ENCODE measurements at places on chromosomes 13 and 19.

GRCh38 chr13:96519380-96519779 is 429.5 kb downstream of the HS6ST3 start:
- DNase-seq: no peak

DNA sequence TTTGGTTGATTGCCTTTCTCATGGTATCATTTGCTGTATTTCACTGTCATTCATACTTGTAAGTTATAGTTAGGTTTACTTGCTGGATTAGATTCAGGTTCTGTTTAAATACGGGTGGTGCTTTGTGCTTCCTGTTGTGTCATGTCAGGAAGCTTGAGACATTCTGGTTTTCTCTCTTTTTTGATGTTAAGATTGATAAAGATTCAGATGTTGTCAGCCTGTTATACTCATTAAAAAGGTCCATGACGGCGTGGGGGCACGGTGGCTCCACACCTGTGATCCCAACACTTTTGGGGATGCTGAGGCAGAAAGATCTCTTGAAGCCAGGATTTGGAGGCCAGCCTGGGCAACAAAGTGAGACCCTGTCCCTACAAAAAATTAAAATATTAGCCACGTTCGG is 45.7 kb downstream of the NAA16 start:
- DNase-seq: no peak

DNA sequence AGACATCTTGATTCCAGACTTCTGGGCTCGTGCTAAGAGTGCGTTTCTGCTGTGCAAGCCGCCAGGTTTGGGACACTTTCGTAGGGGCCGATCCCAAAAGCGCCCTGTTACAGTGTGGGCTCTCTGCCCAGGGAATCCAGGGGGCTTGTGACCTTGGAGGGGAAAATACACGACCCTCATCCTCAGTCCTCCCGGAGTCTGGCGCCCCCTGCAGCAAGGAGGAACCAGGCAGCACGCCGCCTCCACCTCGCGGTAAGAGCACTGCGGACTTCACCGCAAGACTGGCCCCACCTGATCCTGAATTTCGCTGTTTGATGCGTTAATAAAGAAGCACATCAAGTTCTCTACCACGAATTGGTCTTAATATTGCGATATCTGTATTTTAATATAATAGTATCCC is 5.2 kb downstream of the POLRMT start:
- DNase-seq: no peak

DNA sequence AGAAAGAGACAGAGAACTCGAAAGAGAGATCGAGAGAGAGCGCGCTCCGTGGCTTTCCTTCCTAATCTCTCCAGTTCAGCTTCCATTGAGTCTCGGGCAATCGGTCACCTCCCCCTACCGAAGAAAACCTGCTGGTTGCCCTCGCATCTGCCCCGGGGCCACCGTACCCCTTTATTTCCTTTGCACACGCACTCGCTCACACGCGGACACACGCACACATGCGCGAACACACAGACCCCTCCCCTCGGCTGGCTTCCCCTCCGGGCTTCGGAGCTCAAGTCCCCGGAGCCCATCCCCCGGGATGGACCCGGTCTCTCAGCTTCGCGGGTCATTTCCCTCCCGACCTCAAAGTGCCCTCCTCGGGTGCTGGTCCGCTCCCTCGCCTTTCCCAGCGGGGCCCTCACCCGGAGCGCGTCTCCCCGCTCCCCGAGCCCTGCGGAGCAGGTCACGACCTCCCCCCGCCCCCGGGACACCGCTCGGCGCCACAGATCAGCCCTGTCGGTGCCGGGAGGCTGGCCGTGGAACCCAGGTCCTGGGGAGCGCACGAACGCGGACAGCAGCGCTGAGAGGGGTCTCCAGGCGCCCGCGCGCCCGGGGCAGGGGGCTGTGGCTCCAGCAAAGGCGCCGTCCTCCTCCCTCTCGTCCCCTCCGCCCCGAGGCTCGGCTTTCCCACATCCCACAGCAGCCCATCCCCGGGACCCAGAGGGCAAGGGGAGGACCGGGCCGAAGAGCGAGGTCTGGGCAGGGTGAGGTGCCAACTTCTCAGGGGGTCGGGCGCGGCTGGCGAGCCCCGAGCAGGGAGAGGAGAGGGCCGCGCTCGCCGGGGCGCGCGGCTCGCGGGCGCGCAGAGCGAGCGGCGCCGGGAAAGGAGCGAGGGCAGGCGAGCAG is 1.8 kb downstream of the DACH1 start:
- no peak for DNase-seq

GRCh38 chr13:46648166-46648607 is 95.2 kb downstream of the LRCH1 start:
- no peak for DNase-seq

- DNase-seq: no peak
These were observed 1.1 kb upstream of the NFIC start for GRCh38 chr19:3365093-3365835.

GRCh38 chr13:22789027-22789593 is 391.7 kb upstream of the SGCG start:
- no peak for DNase-seq

DNA sequence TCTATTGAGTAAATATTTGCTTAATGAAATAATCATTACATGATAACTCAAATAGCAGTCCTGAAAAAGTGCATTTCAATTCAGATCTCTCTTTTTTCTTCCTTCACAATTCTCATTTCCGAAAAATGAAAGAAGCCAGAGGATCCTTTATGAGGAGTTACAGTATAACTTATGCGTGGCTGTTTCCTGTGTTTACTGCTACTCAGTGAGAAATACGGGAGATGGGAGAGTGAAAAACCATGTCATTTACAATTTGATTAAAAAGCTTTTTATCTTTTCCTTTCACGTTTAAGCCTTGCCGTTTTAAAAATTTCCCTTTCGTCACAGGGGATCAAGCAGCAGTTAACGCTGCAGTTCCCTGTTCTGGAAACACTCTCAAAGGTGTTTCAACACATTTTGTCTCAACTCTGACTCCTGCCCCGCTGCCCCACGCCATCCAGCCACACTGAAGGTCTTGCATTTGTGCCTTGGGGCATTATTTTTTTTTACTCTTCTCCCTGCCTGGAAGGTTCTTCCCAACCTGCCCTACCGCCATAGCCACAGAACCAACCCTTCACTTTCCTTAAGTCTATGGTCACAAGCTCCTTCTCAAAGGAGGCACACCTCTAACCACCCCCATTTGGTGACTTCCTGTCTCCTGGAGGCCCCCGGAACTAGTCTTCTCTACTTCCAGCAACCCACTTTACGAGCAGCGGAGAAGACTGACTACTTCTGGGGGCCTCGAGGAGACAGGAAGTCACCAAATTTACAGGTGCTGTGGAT is 17.0 kb downstream of the KL start:
- no peak for DNase-seq

- no peak for DNase-seq
These were observed 31.3 kb downstream of the TINCR start for GRCh38 chr19:5536337-5536894.

DNA sequence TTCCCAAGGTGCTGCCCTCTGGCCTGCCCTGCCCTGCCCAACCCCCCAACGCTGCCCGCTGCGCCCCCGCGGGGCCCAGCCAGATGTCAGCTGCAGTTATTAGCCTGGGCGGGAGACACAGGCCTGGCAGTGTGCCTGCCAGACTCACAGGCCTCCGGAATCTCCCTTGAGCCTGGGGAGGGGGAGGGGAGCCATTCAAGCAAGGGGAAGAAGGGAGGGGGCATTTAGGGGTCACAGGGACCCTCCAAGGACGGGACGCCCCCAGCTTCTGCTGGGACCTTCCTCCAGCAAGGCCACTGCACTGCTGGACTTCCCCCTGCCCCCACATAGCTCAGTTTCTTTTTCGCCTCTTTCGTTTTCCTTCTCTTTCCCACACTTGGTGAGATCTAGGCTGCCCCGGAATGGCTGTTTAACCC is 2.6 kb upstream of the JUNB start:
- no peak for DNase-seq

DNA sequence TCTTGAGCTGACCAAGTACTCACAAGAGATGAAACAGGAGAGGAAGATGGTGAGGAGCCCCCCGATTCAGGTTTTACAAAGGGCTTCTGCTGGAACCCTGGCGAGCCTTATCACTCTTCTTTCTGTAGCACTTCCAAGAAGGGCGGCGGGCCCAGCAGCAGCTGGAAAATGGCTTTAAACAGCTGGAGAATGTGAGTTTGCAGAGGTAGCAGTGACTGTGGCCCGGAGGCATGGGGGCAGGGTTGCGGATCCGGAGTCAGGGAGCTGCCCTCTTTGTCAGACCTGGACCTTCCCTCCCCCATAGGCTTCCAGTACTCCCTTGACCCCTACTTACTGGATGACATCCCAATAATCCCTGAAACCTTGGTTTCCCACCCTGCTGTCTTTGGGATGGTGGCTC is 3.6 kb downstream of the TRIP10 start:
- DNase-seq: no peak

DNA sequence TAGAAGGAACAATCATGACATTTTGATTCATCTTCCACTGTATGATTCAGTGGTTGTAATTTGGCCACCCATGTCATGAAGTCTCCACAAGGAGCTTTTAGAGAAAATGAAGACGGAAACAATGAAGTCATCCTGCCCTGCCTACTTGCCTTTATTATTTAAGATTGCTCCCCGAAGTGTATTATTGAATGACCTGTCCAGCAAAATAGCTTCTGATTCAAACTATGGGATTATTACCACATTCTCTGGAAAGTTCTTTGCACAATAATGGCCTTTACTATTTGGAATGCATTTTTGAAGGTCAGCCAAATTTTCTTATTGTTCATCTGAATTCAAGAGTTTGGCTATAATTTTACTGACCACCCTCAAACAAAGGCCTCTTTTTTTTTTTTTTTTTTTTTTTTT is 77.8 kb upstream of the RFC3 start:
- peak; percentile 36 for DNase-seq

DNA sequence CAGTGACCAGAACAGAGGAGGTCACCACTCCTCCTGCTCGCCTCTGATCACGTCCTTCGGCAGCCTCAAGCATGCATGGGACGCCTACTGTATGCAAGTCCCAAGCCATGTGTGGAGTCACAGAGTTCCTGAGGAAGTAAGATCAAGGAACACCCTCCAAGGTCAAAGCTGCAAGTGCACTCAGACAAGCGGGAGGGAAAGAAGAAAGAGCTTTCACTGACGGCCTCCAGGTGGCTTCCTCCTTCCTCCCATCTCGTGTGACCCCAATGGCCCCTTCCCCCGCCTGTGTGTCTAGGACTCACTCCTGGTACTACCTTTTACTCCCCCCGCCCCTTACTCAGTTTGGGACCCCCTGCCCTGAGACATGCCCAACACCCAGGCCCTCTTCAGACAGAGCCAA is 6.1 kb downstream of the HAUS8 start:
- no peak for DNase-seq

DNA sequence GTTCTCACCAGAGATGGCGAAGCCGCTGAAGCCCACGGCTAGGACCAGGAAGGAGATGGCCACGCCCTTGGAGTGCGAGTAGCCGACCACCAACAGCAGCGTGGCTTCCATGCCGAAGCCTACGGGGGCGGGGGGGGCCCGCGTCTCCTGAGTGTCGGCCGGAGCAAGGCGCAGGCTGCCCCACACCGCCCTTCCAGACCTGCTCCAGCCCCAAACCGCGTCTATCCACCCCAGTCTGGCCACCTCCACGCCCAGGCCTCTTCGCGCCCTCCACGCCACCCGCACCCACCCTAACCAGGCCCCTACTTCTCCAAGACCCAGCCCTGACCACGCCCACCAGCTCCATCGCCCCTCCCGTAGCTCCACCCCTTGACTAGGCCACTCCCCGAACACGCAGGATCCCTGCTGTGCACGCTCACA is 6.2 kb downstream of the GFY start:
- no peak for DNase-seq

- no peak for DNase-seq
These were observed 332.0 kb downstream of the FGF9 start for GRCh38 chr13:22002893-22003292.

DNA sequence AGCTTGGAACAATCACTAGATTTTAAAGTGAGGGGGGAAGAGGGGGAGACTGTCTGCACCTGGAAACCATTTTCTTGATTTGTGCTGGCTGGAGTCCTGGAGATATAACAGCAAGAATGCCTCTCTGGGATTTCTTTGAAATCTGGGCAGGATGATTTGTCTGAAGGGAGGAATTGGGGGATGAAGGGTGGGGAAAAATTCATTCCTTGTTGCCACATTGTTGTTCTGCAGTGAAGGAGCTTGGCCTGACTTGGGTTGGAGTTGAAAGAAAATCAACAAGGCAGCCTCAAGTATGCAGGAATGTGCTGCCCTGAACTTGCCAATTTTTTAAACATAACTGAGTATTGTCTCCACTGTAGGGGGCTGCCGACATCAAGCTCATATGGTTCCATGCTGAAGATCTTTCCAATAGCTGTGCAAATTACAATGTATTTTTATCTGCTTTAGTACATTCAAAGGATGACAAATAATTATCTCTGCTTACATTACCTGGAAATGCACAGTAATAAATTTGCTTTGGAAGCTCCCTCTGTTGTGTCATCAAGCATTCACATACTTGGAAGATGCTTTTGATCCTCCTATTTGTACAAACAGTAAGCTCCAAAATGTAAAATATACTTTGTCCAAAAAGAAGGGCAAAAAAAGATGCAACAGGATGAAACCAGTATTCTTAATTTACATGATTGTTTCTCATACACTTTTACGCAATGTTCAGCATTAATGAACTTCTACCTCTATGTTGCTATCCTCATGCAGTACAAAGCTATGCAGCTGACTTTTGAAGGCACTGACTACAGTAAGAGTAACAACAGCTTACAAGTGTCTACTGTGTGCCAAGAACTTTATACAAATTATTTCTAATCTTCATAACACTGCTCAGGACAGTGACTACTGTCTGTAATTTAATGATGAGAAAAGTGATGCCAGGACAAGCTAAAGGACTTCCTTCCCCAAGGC is 627.9 kb upstream of the KLF12 start:
- peak; percentile 75 for DNase-seq

DNA sequence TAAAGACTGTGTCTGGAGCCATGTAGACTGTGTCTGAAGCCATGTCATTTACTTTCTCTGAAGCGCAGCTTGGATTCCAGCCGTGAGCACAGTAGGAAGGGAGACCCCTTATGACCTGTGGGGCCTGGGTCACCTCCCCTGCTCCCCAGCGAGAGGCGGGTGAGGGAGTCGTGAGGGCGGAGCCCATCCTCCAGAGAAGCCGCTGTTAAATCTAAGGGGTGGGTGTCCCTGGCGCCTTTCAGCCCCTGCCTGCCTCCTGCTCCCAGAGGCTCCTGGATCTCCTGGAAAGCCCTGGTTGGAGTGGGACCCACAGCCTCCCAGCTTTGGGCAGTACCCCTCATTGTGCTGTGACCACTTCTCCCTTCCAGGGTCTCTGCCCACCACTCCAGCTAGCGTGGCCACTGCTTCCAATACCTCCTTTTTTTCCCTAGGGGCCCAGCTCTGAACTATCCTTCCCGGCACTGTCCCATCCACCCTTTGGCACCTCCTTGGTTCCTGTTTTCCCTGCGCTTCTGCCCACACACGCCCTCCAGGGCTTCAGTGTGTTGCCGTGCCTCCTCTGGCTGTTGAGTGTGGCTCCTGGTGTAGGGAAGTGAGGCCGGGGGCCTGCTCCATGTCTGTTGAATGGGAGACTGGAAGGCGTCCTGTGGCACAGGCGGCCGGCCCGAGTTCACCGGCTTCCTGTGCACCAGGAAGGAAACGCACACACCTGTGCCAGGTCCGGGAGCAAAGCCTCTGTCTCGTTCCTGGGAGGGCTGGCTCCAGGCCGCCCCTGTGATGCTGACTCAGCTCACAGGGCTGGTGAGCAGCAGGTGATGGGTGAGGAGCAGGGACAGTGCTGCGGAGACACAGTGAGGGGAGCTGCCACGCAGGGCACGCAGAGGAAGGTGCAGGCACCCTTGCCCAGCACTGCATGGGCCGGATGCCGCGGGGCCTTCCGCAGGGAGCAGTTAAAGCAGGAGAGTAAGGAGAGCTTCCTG is 29.4 kb downstream of the ATP4B start:
- DNase-seq: no peak

- DNase-seq: peak; percentile 95
These were observed 5.1 kb downstream of the DOT1L start for GRCh38 chr19:2168619-2169424.

GRCh38 chr19:1113030-1113985 is 9.5 kb downstream of the GPX4 start:
- no peak for DNase-seq

Data from GM04503 (cell line).